Stimulated activated CD4-positive, alpha-beta T cell treated with anti-CD3 and anti-CD28 coated beads, Interleukin-4, amount 100 ng/mL, for 4 hours (primary cell): ENCODE measurements at places on chromosomes 5 and 9.

DNA sequence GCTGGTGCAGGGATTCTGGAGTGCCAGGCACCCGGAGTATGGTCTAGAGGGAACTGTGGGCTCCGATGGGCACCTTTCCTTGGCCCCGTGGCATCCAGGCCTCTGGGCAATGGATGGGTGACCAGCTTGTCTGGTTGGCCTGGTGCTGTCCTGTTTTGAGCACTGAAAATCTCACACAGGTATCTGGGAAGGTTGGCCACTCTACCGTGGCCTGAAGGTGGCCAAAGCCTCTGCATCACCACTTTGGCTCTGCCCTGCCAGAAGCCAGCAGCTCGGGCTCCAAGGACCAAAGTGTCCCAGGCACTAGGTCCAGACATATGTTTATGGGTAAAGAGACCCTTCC is 28.8 kb downstream of the SLC6A7 start:
- DNase-seq = no peak

GRCh38 chr9:85510830-85511504 is 230.8 kb downstream of the AGTPBP1 start:
- no peak for DNase-seq

GRCh38 chr5:157506981-157507780 is 47.2 kb downstream of the NIPAL4 start:
- DNase-seq = no peak

DNA sequence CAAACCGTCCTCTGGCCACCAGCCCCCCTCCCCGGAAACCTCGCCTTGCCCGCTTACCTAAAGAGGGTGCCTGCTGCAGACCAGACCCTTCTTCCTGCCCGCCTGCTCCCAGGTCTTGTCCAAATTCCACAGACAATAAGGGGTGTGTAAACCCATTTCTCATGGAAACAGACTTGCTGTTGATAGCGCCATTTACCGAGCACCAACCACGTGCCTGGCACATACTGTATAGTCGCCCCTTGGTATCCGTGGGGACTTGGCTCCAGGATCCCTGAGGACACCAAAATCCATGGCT is 25.1 kb downstream of the CDHR2 start:
- no peak for DNase-seq

DNA sequence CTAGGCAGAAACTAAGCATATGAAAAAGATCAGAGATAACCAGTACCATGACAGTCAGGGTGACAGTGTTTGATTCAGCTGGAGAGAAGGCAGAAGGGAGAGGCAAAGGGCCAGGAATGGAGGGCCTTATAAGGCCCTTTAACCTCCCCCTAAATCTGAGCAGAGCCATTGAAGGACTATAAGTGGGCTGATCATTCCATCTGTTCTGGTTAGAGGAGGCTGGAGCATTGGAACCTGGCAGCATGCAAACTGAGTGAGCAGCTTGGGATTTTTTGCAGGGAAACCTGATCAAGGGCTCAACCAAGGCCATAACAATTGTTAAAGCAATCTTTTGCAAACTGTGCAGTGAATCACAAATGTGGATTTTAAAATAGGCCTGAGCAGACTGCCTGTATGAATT is 174.5 kb upstream of the DAP start:
- DNase-seq = no peak

DNA sequence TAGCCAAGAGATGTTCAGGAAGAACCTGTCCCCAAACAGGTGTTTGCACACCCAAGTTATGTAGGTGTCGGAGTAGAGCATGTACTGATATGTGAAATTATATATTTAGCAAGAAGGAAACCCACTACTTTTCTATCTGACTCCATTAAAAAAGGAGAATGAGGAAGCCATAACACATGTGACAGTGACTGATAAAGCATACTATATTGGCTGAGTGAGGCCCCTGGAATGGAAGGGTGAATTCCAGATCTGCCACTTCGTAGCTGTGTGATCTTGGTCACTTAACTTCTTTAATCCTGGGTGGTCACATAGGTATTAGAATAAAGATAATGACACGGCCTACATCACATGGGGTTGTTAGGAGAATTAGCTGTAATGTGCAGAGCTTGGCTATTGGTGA is 116.0 kb upstream of the MAN2A1 start:
- DNase-seq = no peak

GRCh38 chr5:2223303-2223702 is 340.6 kb upstream of the IRX4 start:
- no peak for DNase-seq

DNA sequence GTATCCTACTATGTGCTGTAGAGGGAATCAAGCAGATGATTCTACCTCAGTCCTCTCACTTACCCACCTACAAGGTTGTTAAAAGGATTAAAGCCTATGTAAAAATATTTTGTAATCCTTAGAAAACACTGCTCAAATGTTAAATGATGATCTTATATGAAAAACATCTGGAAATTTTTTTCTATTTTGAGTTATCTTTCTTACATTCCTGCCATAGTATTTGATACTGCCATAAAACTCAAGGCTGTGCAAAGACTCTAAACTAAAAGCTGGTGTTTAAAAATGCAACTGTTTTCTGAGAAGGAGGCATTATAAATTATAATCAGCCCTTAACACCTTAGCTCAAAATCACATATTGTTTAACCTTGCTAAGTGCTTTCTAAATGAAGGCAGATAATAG is 474.2 kb downstream of the PRELID2 start:
- DNase-seq = no peak

DNA sequence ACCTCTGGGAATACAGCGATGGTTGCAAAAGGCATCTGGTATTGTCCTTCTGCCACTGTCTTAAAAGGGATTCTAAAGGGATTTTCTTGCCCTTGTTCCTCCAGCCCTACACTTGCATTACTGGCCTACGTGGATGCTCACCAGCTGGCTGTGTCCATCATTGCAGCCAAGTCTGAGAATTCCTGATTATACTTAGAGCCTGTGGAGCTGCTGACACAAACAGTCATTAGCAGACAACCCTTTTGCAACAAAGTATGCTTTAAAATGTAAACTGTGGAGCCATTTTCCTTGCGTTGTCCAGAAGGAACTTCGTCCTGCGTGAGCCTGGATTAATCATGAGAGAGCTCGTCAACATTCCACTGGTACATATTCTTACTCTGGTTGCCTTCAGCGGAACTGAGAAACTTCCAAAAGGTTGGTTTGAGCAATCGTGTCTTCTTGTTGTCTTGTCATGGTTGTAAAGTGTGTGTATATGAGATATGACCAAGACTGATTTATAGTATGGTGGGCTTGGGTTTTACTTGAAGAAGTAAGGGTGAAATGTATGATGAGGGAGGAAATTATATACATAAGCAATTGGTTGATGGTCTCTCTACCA is at the start of gene MUSK:
TSS of gene MUSK (plus strand) at position 222 of the 598 bp plus-strand sequence. CDS start at position 336, 114 bp downstream.
- DNase-seq = no peak

DNA sequence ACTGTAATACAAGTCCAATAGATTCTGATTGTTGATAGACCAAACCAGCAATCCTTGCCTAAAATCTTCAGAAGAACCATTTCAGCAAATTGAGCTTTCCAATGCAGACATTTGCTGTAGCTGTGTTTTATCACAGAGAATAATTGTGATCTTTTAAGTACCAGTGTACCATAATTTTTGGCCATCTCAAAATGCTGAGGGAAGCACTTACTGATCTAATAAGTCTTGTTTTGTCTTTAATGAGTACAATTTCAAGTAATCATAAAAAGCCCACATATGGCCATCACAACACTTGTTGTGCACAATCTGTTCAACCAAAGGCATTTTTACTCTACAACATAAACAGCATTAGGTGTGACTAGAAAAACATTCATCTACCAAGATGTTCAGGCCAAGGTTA is 159.9 kb downstream of the FBXL17 start:
- no peak for DNase-seq

- DNase-seq = no peak
Observed at GRCh38 chr9:95696701-95697100, 178.8 kb upstream of the ERCC6L2 start.

DNA sequence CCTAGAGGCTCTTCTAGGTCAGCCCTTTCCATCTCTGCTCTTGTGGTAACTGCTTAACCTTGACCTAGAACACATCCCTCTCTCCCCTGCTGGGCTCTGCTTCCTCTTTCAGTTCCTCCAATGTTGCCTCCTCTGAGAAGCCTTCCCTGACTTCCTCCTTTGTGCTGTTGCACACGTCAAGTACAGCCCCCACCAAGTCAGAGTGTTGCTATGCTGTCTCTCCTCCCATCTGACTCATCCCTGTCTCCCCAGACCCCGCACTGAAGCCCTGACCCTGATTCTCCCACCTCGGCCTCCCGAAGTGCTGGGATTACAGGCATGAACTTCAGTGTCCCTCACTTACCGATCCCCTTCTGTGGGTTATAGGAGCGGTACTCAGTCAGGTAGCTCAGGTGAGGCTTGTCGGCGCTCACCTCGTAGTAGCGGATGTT is 10.4 kb upstream of the TRIM14 start:
- DNase-seq = no peak

DNA sequence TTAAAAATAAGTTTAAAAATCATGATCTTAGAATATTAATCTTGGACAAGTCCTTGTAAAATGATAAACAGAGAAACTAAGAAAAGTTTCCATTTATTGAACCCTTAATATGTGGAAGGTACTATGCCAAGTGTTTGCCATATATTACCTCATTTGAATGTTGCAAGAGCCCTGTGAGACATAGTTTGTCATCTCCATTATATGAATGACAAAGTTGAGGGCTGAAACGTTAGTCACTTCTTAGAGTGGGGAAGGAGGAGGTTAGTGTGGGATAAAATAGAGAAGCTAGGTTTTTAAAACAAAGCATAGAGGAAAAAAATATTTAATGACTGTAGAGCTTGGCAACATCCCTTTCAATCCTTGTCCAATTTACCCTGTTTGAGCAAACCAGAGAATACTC is 2.0 kb downstream of the TNC start:
- no peak for DNase-seq

- DNase-seq = no peak
Observed at GRCh38 chr5:33549982-33550567, 109.3 kb downstream of the TARS1 start.

DNA sequence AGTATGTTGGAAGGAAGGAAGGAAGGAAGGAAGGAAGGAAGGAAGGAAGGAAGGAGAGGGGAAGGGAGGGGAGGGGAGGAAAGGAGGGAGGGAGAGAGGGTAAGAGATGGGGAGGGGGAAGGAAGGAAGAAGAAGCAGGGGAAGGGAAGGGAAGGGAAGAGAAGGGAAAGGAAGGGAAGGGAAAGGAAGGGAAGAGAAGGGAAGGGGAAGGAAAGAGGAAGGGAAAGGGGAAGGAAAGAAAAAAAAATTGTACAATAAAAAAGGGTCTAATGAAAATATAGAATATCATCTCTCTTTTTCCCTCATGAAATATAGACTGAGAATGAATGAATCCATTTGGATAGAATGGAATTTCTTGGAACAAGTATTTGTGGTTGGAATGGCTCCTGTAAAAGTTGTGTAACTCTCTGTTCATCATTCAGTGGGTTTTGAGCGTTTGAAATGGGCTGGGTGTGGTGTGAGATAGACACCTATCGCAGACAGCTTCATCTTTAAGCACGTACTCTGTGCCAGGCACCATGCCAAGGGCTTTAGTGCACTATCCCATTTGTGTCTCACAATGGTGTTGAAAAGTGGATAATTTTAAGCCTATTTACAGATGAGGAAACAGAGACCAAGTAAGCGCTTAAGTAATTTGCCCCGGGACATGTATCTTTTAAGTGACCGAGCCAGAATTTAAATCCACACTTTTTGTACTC is 11.6 kb upstream of the PAPPA start:
- DNase-seq = no peak

- DNase-seq = no peak
Observed at GRCh38 chr5:78419396-78419795, 59.0 kb downstream of the SCAMP1 start.

DNA sequence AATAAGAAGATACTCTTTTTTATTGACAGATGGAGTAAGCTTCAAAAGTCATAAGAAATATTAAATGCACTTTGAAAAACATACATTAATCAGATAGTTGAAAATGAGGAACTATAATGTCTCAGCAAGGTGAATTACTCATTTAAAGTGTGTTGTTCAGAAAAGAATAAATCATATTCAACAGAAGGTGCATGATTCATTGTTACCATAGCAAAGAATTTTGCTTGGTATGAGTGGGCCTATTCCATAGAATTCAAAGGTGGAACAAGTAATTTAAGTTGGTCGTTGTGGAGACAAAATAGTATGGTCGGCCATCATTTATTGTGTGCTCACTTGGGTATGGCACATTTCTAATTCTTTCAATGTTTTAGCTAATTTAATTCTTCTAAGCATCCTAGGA is 1920.2 kb upstream of the CDH9 start:
- DNase-seq = no peak

- DNase-seq = no peak
Observed at GRCh38 chr5:96706433-96707111, 44.4 kb downstream of the CAST start.

DNA sequence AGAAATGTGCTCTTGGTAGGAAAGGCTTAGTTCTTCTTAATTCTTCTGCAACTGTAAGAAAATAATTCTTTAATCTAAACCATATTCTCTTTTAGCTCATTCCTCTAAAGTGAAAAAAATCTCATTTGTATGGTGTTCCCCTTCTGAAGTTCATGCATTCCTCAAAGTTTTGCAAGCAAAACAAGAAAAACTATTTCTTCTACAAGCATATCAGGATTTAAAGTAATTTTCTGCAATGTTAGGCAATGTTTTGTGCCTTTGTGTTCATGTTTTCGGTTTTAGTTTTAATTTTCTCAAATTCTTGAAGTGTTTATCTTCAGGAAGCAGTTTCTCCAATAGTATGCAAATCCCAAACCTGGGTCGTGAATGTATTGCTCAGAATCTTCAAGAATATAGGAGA is 12.7 kb upstream of the GPR21 start:
- no peak for DNase-seq

- no peak for DNase-seq
Observed at GRCh38 chr5:130545291-130545690, 619.8 kb downstream of the HINT1 start.

DNA sequence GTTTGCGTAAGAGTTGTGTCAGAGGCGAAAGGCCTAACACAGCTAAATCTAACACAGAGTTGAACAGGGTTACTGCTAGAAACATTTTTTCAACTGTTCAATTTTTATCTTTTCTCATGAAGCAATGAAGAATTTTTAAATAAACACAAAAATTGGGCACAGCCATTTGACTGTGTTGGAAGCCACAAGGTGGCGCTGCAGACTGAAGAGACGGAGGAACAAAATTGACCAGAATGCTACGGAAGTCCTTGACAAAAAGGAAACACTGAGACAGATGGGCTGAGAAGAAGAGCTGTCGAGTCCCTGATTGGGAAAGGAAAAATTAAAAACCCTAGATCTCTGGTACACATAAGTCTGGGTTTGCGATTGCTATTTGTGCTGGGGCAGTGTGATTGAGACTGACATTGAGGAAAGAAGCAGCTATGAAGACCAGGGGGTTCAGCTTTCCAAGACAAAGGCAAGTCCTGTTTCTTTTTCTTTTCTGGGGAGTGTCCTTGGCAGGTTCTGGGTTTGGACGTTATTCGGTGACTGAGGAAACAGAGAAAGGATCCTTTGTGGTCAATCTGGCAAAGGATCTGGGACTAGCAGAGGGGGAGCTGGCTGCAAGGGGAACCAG is at the start of gene PCDHB9:
TSS of gene PCDHB9 (plus strand) at position 265 of the 616 bp plus-strand sequence. CDS start at position 423, 158 bp downstream.
- DNase-seq = peak; percentile 12

DNA sequence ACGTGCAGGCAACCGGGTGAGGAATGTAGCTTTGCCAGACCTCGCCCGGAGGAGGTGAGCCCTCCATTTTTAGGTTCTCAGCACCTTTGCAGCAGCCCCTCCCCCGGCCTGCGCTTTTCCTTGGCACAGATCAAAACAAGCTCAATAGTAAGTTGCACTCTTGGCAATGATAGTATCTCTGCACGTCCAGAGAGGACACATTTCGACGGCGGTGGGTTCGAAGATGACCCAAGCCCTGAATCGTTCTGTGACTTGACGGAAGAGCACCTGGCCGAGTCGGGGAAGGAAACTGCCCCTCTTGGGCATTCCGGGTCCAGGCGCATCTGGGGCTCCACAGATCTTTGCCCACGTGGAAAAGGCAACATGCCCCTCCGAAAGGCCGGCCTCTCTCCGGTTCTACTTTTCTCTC is 904 bp downstream of the GDNF start:
- no peak for DNase-seq
